ENCODE measurements at places on chromosomes 7 and 10.

DNA sequence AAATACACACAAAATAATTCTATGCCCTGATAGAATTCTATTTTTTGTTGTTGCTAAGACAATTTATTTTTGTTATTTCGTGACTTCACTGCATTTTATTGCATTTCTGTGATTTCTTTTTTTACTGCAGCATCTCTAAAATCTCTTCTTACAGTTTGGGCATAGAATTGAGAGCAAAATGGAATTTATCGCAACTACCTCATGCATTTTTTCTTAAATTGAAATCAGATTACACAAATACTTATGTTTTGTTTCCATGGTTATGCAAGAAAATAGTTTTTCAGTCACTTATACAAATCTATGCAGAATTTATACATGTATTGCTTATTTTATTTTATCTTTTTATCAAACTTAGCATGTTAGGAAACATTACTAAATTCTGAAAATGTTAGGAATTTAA, 781.8 kb upstream of the LRRTM3 start:
- no peak for DNase-seq

GRCh38 chr10:5271526-5271925, 74.9 kb downstream of the AKR1C4 start:
- DNase-seq: no peak

DNA sequence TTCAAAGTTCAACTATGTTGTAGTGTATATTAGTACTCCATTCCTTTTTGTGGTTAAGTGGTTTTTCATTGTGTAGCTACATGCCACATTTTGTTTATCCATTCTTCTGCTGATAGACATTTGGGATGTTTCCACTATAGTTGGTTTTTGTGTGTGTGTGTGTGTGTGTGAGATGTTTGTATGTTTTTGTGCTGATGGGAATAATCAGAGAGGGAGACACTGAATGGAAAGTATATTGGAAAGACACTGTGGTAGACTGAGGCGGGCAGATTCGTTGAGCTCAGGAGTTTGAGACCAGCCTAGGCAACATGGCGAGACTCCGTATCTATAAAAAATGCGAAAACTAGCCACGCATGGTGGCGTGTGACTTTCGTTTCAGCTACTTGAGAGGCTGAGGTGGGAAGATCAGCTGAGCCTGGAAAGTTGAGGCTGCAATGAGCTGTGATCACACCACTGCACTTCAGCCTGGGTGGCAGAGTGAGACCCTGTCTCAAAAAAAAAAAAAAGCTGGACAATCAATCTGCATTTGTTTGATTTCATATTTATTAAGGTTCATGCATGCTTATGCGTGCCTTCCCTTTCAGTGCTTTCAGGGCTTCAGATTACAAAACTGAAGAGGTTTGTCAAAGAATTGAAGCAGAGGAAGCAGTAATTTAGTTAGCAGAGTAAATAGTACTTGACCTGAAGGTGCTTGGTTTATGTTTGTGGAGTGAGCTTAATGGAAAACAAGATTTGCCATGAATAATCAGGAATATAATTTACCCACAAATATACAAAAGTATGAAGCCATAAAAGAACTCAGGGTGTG, 14.7 kb downstream of the SEC24C start:
- DNase-seq: no peak

GRCh38 chr7:110626414-110626813, 464.5 kb upstream of the LRRN3 start:
- DNase-seq: no peak

GRCh38 chr10:35462491-35462934, 126.2 kb downstream of the CCNY start:
- no peak for DNase-seq

DNA sequence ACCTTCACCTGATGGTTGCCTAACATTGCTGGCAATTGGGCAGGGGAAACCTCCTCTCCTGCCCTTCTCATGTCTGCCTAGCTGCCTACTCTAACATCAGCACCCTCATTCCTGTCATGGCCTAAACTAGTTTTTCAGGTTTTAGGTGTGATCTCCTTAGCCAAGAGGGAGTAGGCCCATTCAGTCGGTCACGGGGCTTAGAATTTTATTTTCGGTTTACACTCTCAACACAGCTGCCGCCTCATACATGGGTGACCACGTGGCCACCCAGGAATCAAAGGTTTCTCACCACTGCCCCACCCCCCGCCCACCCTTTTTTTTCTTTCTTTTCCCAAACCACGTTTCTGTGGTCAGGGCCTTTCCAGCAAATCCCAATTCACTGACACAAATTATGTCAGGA, 97.2 kb downstream of the RALA start:
- DNase-seq: no peak

DNA sequence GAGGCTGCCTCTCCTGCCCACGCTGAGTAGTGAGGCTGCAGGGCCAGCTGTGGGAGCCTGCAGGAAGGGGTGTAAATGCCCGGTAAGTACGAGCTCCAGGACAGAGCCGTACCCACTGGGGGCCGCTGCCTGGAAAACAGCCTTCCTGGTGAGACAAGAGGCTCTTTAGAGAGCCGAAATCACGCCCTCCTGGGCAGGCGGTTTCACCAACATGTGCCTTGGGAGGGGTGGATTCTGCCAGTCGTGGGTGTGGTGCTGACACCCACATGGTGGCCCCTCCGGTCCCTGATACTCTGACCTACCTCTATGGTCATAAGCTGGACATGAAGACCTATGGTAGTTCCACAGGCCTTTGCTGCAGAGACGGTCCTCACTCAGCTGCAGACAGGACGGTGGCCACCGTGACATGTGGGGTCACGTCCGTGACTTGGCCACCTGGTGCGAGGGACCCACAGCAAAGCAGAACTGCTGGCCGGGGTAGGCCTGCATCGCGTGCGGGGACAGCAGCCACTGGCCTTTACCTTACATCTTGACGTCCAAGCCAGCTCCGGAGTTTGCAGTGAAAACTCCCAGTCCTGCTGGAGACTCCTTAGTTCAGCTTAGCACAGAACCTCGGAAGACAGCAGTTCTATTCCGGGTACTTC, 46.9 kb downstream of the PITRM1 start:
- no peak for DNase-seq

DNA sequence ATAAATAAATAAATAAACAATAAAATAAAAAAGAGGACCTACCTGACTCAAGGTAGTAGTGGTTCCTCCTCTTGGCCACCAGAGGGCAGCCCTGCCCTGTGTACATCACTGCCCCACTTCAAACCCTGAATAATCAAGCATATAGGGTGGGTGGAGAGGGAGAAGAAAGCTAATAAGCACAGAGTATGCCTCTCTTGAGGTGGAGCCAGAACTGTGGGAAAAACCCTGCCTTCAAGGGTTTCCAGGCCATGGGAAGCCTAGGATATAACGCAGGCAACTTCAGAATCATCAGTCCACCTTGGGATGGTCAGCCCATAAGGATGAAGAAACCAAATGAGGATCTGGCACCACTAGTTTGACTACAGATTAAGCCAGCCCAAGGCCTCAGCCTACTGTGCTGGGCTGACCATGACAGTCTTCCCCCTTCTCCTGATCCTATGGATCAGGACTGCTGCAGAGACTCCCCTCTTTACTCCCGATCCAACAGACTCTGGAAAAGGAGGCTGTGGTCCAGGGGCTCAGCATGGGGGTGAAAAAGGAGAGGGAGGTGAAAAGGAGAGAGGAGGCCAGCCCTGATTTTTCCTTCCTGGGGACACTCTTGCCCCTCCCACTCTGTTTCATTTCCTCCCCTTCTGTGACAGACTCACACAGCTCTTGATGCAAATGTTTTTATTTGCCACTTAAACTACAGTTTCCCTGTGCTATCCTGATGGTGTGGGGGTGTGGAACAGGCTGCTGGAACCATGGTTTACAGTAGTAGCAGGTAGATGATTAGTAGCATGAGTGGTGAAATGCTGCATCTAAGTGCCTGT, 10.1 kb downstream of the AVPI1 start:
- DNase-seq: peak; percentile 68

DNA sequence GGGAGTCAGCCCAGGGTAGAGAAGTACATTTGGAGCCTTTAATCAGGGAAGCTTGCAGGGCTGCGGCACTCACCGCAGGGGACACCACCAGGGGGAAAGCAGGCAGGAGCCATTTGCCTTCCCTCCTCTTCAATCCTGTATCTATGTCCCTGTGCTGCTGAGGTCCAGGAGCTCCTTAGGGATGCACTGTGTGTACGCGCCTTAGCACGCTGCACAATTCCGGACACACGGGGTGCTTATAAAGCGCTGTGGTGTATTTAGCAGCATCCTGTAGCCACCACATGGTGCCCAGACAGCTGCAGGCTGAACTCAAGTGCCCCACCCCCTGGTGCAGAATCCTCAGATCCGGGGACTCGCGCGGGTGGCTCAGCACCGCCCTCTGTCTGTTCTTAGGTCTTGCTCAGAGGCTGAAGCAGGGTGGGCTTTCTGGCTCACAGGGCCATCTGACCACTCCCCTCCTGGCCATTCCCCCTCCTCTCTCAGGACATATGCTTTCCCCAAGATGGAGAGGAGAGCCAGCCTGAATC, 421.4 kb downstream of the SDK1 start:
- DNase-seq: no peak
